NCI-H524 treated with DMSO at 0.1 percent for 48 hours (cell line): ENCODE measurements at places on chromosomes 11 and 22.

DNA sequence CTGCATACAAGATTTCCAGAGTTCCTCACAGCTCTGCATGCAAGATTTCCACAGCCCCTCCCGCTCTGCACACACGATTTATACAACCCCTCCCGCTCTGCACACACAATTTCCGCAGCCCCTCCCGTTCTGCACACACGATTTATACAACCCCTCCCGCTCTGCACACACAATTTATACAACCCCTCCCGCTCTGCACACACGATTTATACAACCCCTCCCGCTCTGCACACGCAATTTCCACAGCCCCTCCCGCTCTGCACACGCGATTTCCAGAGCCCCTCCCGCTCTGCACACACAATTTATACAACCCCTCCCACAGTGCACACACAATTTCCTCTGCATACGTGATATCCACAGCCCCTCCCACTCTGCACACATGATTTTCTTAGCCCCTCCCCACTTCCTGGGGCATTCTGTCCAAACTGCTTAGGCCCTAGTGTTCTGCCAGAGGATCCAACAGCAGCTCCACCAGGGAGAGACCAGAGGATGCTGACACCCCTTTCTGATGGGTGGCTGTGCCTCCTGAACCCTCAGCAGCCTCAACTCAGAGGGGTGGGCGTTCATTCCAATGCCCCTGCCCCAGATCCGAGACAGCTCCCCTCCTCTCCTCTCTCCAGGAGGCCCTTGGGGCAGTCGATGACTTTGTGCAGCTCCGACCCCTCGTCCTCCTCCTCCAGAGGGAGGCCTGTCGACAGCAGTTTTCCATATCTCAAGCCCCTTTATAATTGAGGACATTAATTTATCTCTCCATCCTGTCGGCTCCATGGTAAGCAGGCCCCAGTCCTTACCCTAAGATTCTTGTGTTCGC lies 671.7 kb downstream of the BRD1 start:
- DNase-seq = no peak

DNA sequence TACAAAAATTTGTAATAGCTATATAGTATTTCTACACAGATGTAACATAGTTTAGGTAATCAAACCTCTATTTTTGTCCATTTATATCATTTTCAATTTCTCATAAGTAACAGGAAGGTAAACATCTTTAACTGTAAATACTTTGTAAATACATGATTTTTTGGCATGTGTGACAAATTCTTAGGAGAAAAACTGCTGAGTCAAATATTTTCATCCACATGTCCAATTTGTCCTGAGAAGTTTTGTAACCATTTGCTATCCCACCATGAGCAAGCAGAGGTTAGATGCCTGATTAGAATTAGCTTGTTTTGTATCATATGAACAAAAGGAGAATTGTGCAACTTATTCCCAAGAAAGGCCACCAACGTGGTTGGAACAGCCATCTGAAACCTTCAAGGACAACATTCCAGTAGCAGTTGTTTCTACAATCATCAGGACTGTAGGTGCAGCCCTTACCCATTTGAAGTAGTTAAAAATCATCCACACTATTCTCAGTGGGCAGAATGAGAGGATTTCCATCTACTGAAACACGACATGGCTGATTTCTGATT lies 139.6 kb upstream of the MPPED2 start:
- no peak for DNase-seq

DNA sequence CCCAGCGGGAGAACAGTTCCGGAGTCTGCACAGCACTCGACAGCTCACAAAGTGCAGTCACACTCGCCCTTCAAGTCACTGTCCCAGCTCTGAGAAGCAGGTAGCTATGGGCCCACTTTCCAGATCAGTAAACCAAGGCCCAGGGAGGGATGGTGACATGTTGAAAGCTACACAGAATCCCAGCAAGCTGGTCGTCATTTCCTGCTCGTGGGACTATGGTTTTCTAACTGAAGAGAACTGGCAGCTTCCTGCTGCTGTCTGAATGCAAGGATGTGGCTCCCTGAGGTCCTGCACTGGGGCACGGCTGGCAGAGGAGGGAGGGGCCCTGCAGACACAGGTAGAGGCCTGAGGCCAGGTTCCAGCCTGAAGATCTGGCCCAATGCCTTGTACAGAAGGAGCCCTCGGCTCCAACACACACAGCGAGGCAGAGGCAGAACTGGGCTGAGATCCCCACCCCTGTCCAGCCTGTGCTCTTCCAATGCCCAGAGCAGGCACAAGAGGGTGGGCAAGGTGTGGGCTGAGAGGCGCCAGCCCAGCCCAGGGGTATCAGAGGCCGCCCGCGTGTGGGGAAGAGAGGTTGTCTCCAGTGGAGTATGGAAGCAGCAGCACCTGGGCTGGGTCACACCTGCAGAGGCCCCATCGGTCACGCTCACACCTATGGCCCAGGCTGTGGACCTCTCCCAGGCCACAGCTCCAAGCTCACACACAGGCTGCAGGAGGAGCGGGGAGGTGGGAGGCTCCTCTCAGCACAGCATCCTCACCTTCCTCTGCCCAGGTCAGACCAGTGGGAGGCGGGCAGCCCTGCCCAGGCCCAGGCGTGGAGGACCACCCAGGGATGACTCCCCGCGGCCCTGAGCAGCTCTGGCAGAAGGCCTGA lies 119.2 kb downstream of the PHF21B start:
- DNase-seq = no peak

GRCh38 chr11:70146299-70146698 lies 56.8 kb upstream of the FADD start:
- no peak for DNase-seq

DNA sequence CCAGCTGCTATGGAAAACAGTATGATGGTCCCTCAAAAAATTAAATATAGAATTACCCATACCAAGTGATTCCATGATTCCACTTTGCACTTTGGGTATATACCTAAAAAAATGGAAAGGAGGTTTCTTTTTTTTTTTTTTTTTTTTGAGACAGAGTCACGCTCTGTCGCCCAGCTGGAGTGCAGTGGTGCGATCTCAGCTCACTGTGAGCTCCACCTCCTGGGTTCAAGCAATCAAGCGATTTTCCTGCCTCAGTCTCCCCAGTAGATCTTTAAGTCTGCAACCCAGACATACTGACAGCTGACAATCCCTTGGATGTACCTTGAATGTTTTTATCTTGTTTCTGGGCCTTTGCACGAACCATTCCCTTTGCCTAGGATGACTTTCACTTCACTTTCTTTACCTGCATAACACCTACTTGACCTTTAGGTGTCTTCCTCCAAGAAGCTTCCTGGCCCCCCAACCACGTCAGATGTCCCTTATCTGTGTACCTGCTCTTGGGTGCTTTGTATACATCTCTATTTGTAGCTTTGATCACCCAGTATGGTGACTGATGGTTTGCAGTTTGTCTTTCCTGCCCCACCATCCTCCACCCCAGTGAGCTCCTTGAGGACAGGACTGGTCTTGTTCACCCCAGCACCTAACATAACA lies 11.6 kb downstream of the UCP3 start:
- DNase-seq = no peak
